ENCODE measurements at places on chromosomes 2 and 18.
A peak's percentile ranks its signal among the peaks of the same experiment; 100 is the strongest.

DNA sequence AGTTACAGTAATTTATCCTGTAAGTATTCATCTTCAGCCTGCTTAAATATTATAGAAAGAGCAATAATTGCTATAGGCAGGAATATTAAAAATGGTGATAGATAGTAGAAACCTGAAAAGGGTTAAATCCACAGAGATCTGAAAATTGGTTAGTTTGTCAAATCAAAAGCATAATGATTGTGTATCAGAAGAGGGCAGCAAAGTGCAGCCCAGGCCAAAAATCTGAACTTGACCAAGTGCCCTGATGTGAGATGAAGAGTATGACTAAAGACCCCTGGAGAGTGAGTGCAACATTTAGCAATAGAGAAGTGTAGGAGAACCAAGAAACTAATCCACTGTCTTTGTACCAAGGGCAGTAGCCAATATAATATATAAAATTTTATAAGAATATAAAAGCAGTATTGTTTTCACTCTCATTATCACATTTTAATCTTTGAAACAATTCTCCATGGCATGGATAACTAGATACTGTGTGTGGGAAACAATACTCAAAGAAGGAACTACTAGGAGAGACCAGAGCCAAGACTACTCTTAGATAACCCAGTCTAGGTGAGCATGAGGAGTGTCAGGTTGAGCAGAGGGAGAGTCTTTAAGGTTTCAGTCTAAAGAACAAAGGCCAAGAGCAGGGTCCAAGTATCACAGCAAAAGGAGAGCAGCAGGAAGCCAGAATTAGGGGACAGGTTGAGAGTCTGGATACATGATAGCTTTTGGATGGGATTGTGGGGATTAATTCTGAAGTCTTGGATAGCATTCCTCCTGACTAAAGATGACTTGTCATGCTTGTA is 148.7 kb downstream of the CALCRL start:
- peak; percentile 28 for DNase-seq

DNA sequence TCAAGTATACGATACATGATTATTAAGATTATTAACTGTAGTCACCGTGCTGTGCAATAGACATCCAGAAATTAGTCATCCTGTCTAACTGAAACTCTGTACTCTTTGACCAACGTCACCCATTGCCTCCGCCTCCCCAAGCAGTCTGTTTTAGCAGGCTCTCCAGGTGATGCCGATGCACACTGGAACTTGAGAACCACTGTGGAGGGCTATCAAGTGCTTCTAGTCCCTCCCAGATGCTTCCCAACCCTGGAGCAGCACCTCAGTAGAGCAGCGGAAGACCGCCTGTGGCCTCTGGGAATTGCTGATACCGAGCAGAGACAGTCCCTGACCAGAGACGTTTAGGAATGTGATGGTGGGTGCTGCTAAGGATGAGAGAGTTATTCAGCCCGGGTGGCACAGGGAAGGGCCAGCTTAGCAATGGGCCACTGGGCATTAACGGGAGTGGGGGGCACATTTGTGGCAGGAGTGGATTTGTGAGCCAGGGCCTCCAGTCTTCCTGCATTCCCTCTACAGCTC is 50.7 kb downstream of the LIPG start:
- DNase-seq, result no peak

DNA sequence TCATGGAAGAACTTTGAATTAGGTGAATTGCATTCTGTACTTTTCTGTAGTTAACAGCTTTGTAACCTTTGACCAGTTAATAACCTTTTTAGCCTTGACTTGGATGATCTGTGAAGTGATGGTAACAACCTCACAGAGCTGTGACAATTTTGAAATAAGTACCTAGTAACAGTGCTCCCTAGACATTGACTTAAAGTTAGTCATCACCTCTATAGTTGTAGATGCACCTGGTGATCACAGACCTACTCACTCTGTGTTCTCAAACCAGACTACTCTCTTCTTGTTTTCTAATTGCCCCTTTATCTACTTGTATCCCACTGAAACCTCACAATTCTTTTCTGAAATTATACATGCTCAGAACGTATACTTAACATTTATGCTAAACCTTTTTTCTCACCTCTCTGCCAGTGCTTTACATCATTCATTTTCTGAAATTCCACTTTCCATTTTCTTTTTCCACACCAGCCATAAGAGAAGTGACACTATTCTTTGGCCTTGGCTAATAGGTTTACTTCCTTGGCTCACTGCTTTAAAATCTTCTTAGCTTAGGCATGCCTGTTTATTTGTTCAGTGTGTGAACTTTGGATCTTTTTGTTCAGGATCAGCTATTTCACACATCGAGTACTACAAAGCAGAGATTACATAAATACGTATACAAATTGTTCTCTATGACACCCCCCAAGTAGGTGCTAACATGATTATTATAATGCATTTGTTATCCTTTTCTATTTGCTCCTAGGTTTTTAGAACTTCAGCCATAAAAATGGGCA is 9.3 kb downstream of the YPEL5 start:
- DNase-seq, result no peak

DNA sequence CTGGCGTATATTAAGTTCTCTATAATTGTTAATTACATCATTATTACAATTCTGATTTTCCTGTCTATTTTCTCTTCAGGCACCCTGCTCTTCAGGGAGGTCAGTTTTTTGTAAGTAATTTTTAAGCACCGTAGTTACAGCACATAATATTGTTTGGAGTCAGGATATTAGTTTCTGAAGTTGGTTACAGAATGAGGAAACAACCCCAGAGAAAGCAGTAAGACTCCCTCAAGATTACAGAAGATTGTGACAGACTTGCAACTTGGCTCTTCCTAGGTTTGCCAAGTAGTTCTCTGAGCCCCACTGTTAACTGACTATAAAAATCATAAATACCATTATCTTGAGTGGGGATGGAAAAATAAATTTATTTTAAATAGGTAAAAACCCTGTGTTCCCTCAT is 921 bp downstream of the RPE start:
- DNase-seq, result no peak

DNA sequence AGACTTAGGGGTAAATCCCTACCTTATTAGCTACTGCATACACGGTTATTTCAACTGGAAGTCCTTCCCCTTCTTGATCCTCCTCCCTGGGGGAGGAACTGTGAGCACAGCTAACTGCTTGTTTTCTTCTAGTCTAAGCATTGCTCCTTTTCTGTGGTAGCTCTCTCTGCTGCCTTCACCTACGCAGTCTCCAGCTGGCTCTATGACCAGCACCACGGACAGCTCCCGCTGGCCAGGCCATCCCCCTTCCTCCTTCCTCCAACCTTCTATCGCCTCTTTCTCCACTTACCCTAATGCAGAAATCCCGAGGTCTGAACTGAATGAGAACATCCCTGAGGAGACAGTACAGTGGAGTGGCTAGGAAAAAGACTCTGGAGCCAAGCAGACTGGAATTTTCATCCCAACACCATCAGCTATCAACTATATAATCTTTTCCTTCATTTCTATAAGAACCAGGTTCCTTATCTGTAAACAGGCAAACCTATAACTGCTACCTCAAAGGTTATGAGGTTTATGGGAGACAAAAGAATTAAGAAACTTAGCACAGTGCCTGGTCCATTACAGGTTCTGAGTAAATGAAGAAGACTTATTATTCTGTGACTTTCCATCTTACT is 4.7 kb upstream of the CFAP65 start:
- no peak for DNase-seq

DNA sequence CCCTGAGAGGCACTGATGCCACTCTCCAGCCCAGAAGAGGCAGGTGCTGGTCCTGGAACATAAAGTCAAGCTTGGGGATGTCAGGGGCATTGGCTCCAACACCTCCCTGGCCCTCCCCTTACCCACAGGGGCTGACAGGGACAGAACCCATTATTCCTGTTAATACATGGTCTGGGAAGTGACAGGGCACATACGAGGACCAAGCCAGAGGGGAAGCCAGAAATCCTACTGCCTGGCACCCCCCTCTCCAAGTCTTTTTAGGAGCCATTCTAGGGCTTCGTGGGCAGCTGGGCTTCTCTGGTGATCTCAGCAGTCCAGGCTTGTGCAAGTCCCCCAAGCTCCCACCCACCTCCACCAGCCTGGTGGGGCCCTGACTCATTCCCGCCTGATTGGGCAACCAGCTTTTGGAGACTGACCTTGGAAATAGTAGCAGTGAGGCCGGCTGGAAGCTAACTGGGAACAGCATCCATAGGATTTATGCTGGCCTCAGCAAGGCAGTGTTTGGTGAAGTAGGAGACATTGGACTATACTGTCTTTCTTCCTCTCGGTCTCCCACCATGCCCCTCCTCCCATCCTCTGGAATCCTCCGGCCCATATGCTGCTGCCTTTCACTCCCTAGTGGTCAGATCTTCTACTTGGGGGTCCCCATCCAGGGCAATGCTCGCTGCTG is 86.4 kb upstream of the HK2 start:
- no peak for DNase-seq

DNA sequence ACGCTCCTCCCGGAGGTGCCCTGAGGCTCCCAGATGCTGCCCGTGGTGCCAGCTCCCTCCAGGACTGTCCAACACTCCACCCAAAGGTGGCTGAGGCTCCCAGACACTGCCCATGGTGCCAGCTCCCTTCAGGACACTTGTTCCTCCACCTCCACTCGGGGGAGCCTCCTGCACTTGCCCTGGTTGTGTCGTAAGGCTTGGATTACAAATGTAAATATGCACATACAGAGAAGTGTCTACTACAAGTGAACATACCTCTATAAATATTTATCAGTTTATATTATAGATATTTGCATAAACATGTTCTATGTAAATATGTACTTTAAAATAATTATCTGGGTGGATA is 143.3 kb downstream of the PXDN start:
- no peak for DNase-seq

DNA sequence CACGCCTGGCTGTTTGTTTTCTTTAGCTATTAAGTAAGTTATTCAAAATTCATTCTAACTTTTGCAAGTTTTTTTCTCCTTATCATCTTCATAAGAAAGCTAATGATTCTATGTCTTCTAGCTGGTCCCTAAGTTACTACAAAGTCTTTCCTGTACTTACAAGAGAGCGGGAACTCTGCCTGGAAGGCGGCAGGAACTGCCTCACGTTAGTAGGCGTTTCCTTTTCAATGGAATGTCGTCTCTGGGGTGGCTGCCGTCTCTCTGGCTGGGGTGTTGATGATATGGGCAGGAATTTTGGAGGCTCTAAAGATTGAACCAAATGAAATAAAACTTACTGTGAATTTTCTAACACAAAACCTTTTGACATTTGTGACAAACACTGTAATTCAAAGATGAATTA is 55.5 kb downstream of the PRELID3A start:
- DNase-seq, result no peak

- DNase-seq, result no peak
These were observed 16.3 kb downstream of the CWC22 start for GRCh38 chr2:179990676-179991317.

- DNase-seq, result no peak
These were observed 30.3 kb downstream of the KIDINS220 start for GRCh38 chr2:8806885-8807704.

- no peak for DNase-seq
These were observed 881 bp downstream of the PIKFYVE start for GRCh38 chr2:208266936-208267335.

DNA sequence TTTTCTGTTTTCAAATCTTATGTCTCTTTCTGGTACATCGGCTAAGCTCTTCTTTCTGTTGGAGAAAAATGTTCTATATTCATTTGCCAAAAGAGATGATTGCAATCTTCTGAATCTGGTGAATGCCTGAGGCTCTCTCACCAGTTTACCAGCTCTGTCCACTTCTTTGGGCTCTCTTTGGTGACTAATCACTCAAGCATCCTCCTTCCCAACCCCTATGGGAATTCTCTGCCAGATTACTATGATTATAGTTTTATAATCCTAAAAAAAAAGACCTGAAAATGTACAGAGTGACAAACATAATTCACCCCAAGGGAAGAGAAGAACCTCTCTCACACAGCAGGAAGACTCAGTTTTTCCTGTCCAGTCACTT is 187.3 kb downstream of the CAMKMT start:
- DNase-seq, result peak; percentile 58
